Activated naive CD4-positive, alpha-beta T cell treated with anti-CD3 and anti-CD28 coated beads, Interleukin-2, amount 10 ng/mL, durations not matched to agents 7 days and 5 days (primary cell): ENCODE measurements at places on chromosomes 11 and 22.

GRCh38 chr22:39773976-39774539 lies 119.5 kb downstream of the ENTHD1 start:
- DNase-seq, result peak; percentile 80

DNA sequence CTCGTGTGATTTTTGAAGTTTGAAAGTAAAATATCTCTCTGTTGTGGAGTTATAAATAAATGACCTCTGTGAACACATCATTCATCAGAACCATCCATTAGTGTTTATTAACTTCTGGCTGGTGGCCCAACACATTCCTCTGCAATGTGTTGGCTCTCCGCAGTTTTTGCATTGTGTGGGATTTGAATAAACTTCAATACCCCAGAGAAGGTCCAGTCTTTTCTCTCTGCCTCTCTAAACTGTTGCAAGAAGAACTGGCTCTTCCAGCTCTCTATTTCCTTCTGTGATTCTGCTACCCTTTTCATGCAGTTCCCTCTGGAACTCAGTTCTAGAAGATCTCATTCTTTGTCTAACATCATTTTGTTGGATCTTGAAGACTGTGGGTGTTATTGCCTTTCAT lies 125.0 kb upstream of the ARHGAP42 start:
- no peak for DNase-seq

DNA sequence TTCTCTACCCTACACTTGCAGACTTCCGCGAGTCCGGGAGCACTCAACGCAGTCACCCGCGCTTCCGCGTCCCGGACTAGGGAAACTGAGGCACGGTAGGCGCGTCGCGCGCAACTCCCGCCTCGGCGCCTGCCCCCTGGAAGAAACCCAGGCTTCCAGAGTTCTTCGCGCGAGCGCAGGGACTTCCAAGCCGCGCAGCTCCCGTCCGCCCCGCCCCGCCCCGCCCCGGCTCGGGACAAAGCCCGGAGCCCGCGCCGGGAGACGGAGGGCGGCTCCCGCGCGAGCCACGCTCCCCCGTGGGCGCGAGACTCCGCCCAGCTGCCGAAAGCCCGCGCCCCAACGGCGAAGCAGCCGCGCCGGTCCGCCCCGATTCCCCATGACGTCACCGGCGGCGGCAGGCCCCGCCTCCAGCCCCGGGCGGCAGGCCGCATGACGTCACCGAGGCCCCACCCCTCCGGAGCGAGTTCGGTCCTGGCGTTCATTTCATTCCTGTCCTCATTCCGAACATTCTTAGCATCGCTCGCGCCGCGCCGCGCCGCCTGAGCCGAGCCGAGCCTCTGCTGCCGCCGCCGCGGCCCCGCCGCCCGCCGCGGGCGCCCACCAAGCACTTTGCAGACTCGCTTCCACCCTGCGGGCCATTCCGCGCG lies at the start of gene TEAD1:
TEAD1 (plus strand) TSS at position 498 of the 647 bp plus-strand sequence.
- DNase-seq, result peak; percentile 86

GRCh38 chr22:37187891-37188761 lies at the start of gene C1QTNF6:
Gene C1QTNF6 (minus strand): TSS chr22:37188247. CDS start chr22:37188213, 34 bp downstream.
- DNase-seq, result no peak

DNA sequence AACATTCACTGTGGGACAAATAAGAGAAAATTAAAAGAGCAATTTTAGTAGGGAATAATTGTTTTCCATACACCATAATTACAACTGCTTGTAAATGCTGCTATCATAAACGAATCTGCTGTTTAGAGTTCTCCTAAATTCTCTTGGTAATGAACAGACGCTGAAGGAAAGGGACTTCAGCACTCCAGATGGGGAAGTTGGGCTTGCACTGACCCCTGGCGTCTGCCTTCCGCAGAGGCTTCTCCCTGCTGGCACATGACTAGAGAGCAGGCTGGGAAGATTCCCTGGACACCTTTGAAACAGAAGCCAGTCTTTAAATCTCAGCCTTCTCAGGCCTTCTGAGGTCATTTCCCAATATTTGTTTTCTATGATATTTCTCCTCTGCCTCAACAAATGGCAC lies 84.1 kb downstream of the NXPE2 start:
- peak; percentile 44 for DNase-seq

- no peak for DNase-seq
These were observed 43.0 kb upstream of the CCDC134 start for GRCh38 chr22:41757502-41757901.

- no peak for DNase-seq
These were observed 6.5 kb downstream of the LMO1 start for GRCh38 chr11:8257003-8257664.

GRCh38 chr11:128482512-128483191 lies 104.7 kb downstream of the ETS1 start:
- DNase-seq, result peak; percentile 60

DNA sequence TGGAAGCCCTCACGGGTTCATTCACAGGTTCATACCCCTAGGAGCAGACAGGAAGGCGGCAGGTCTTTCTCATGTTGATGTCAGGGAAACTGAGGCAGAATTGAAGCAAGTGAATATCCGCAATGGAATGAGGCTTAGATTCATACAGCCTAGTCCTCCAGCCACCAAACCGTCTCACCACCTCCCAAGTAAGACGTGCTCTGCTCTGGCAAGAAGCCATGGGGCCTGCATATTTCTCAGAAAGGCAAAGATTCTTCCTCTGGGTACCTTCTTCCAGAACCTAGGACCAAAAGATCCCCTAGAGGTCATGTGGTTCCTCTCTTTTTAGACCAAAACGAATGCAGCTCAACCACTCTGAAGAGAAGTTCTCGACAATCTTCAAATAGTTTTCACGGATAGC lies 1.7 kb downstream of the AP1B1 start:
- no peak for DNase-seq

GRCh38 chr11:43222215-43222614 lies 89.6 kb upstream of the API5 start:
- DNase-seq, result no peak

- DNase-seq, result no peak
These were observed 23.0 kb upstream of the BLID start for GRCh38 chr11:122138744-122139594.

DNA sequence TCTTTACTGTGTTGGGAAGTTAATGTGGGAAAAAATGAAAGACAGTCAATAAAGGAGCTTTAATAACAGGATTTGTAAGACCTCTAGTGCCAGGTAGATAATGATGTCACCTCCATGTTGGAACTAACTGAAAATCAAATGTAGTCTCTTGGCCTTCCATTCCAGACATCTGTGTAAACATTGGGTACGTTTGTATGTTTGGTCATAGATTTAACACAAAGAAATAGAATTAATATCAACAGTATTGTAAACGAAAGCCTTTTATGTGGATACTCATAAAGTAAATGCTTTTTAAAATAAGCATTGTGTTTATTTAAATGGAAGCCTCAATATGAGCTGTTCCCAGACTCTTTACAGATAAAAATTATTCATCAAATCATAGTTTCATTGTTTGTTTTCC lies 605.7 kb downstream of the METTL15 start:
- no peak for DNase-seq

DNA sequence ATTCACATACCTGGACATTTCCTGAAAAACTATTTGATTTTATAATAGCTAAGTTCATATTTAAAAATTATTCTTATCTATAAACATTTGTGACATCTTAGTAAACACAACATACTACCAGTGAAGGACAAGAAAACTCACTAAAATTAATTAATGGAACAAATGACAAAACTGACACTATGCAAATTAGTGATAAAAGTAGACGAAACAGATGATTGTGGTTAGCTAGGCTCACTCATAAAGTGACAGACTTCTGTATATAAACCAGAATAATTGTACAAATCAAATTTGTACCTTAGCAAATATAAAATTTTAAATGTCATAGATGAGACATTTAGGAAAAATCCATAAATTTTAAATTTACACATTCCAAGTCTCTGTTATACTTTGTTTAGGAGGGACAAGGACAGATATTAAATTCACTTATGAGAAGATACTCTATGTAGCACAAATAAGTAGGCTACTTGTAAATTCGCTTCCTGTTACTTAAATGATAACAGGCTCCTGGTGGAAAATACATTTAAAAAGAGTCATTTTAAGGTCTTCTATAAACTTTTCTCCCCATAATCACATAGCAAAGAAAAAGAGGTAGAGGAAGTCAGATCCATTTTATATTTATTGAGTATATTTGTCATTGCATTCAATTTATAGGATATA lies 81.2 kb downstream of the KIF18A start:
- DNase-seq, result no peak

- DNase-seq, result no peak
These were observed 39.5 kb downstream of the CHKA start for GRCh38 chr11:68081691-68082090.

DNA sequence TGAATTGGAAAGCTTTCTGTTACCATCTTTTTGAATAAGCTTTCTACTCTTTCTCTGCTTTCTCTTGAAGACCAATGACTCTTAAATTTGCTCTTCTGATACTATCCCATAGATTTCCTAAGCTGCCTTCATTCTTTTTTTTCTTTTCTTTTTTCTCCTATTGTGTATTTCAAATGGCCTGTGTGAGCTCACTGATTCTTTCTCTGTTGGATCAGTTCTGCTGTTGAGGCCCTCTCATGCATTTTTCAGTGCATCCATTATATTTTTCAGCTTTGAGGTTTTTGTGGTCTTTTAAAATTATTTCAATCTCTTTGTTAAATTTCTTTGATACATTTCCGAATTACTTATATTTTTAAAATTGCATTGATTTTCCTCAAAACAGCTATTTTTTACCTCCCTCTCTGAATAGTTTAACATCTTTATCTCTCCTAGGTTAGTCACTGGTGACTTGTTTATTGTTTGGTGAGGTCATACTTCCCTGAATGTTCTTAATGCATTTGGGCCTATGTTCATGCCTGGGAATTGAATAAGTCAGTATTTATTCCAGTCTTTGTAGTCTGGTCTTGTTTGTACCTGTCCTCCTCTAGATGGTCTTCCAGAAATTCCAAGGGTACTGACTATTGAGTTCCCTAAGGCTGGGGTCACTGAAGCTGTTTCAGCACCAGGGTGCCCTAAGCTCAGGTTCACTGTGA lies 110.6 kb upstream of the SERPIND1 start:
- DNase-seq, result no peak

DNA sequence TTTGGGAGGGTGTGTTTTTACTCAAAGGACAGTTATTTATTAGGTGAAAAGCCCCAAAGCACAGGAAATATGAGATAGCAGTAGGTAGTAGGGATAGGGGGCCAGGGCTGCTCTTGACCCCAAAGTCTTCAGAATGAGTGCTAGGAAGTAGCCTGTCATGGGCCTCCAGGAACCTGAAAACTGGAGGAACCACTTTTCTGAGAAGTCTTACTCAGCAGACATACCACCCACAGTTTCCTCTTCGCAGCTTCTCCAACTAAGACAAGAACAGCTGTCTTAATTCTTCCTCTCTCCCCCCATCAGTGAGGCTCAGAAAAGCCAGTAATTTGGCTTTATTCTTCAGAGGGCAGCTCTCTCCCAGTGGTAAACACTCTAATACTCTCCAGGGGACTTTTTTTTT lies 84.0 kb upstream of the CTSC start:
- peak; percentile 45 for DNase-seq

DNA sequence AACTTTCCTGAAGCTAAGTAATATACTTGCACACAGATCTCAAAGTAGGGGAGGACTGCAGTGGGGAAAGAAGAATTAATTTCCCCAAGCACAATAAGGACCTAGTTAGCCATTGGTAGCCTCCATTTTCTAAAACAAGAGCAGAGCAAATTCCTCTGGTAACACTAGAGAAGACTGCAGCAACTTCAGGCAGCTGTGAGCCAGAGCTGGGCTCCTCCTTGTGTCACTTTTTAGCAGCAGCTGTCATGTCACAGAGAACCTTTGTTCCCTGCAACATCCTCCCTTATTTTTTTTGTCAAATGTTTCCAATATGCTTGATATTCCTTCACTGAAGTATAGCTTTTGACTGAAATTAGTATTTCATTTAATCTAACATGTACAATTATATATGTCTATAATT lies 54.4 kb downstream of the RRAS2 start:
- DNase-seq, result no peak

- DNase-seq, result no peak
These were observed 12.6 kb upstream of the POU2F3 start for GRCh38 chr11:120227228-120227852.
